ENCODE measurements at places on chromosomes 7 and 10. TPM values are rescaled to one million over a fixed set of nuclear protein-coding genes. Genes with fewer than 3 reads are reported as not detected.

DNA sequence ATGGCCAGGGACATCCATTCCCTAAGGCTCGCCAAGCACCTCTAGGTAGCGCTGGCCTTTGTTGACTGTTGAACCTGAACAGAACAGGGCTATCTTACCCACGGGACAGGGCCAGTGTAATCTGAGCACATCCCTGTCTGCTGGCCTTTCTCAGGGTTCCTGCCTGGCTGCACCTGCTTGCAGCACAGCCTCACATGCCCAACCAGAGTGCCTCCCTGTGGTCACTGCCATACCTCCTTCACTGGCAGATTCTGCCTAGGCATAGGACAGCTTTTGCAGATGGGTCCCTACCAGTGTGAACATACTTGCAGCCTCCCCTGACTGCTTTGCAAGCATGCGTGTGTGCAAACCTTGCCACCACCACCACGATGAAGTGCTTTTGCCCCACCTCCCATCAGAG lies 15.8 kb upstream of the LIPN start:
- no peak for DNase-seq

DNA sequence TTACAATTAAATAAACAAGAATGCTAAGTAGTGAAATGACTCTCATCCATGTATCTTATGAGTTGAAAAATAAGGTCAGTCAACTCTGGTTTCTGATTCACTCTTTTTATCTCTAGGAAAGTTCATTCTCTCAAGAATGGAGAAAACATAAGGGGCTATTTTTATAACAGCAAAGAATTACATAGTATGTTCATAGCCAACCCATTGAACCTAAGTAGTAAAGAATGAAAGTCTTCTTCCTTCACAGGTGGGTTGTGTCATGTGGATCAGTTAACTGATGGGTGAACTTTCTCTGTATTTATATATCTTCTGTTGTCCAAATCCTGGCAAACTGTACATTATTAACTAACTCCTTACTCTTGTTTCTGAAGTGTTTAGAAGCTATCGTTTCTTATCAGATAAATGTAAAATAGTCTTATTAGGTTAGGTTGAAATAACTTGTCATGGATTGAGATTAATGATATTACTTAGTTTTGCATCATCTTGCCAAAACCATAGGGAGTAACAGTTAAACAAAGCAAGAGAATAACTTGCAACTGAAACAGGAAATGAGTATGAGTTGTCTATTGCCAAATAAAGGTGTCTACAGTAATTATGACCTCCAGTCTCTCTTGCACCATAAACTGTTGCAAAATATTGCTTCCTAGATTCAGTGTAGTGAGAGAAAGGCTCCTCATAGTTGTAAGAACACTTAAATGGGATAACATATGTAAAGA lies 86.8 kb downstream of the ANKRD7 start:
- no peak for DNase-seq

GRCh38 chr7:23811540-23811939 lies 101.5 kb downstream of the STK31 start:
- no peak for DNase-seq

GRCh38 chr10:61815496-61815895 lies 86.0 kb upstream of the ARID5B start:
- DNase-seq, result no peak

DNA sequence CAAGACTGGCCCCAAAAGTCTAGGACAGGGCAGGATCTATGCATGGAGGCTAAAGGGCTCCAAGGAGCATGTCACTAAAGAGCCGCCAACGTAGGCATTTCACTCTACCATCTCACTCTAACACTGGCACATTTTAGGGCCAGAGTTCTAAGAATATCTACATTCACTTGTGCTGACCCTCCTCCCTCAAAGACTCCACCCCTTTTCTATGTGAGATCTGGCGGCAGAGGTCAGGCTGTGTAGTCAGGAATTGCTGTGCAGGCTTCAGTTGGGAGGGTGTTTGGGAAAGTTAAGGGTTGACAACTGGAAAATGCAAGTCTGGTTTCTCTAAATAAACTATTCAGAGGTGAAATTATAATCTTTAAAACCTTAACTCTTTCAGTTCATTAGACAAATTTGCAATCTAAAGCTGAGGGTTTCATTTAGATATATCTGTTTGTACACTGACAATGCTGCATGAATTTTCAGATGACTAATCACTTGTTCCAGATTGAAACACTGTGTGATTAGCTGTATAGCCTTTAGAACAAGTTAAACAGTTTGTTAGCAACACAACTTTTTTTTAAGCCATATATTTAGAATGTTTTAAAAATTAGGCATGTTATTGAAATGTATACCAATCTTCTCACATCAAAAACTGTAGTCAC lies 18.2 kb downstream of the LMOD2 start:
- DNase-seq, result no peak

GRCh38 chr10:124928545-124928944 lies 13.4 kb upstream of the ZRANB1 start:
- no peak for DNase-seq

DNA sequence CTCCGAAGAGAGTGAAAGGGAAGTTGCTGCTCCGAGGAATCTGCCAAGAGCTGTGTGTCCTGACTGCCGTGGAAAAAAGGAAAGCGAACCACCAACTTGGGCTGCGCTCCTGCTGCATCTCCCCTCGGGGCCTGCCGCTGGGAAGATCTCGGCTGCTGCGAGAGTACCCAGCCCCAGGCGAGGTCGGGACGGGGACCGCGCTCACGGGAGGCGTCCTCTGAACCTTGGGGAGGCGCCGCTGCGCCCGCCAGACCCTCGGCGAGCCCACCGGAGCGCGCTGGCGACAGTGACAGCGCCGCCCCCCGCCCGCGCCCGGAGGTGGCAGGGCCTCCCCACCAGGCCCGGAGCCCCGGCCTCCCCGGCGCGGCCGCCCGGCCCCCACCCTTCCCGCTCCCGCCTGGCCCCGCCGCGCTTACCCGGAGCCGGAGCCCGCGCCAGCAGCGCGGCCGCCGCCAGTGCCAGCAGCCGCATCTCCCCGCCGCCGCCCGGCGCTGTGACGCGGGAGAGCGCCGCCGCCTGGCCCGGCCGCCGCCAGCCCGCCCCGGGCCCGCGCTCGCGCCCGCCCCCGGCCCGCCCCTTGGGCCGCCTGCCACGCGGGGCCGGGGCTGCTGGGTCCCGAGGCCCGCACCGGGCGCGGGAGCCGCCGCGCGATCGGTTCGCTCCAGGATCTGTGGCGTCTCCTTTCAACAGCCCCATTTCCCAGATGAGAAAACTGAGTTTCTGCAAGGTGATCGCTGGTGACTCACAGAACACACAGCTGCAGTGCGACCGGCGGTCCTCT lies at the start of gene VSTM4:
Gene VSTM4, minus strand, starts transcription at position 508 of the 781 bp plus-strand sequence. Its CDS starts 37 bp downstream, at position 471.
- peak; percentile 61 for DNase-seq

GRCh38 chr10:88901206-88901983 lies 21.4 kb downstream of the STAMBPL1 start:
- DNase-seq, result no peak

DNA sequence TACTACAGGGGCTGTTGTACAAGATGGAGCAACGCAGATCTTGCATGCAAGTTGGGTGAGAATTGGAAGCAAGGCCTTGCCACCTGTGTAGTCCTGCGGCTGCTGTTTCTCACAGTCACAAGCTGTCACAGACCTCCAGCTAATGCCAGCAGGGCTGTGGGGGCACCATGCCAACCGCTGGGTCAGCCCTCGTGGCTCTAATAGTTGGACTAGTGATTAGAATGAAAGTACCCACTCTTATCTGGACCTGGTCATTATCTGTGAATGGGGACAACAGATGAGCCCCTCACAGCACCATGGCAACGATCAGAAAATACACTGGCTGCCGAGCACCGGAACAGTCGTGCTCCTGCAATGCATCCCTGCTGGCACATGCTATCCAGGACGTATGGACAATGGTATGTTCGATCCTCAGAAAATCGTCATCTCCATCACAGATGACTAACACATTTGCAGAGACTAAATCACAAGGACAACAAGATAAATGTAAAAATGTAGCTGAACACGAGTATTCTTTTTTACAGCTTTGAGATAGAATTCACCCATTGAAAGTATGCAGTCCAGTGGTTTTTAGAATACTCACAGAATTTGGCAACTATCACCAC lies 80.4 kb upstream of the CALN1 start:
- DNase-seq, result no peak

DNA sequence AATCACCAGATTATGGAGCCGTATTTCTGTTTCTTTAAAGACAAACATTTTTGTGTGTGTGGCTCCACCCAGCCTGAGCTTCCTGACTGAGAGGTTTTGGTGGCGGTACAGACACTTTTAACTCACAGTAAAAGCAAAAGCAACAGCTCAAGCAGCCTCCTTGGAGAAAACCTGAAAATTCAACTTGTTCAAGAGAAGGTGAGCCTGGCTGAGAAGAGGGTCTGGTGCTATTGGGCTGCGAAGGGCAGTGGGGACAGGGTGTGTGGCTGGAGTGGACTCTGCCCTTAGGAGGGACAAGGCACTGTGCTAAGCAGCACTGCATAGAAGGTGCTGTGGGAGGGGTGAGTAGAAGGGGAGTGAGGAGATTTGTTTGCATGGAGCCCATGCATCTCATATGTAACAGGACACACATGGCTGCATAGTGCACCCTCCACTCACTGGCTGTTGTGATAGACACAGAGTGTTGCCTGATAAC lies at the start of gene GIMAP7:
Gene GIMAP7, plus strand, starts transcription at position 125 of the 475 bp plus-strand sequence. CDS start 5,103 bp downstream, outside the sequence.
- DNase-seq, result no peak

- DNase-seq, result no peak
Measured at GRCh38 chr7:159149488-159149887, 4.8 kb upstream of the VIPR2 start.

DNA sequence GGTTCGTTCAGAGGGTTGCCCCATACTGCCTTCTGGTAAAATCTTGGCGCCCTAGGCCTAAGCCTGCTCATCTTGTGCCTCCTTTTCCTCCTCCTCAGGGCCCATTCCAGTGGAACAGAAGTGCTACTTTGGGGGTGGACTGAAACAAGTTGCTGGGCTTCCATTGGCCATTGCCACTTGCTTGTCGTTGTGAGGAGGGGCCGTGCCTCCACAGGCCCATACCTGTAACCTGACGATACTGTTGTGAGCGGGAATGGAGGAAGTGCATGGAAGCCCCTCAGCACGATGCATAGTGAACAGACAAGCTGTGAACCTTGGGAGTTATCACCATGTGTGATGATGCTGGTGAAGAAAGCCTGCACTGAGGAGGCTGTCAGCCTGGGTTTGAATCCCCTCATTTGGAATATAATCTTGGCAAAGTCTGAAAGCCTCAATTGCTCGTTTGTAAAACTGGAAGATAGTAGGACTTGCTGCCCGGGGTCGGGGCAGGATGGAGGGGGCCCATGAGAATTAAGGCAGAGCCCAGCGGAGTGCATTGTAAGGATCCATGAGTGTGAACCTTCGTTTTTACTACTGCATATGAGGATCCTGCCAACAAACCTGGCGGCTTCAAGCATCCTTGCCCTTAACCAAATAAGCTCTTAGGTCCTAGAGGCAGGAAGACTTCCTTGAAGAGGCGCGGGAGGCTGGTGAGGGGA lies 671 bp upstream of the PAPSS2 start:
- no peak for DNase-seq

DNA sequence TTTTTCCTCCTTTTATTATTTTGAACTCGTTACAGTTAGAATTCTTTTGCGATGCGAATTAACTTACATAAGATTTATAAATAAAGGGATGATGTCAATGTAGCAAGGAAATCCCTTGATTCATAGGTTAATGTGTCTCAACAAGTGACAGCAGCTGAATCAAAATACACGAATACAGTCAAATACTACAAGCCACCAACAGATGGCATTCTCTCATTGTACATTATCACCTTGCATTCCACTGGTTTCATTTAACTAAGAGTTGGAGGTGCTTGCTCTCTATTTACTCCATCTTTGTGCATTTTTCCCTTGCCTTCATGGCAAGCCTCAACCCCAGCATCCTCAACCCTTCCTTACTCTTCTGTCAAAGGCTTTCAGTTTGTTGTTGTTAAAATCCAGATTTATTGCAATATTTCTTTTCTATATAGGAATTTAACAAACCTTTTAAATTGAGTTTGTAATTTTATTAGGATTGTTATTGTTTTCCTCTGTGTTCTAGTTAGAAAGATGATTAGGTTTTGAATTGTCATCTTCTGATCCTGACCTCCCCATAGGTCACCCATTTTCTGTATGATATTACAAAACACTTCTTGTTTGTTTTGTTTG lies 78.3 kb downstream of the SLC25A40 start:
- peak; percentile 31 for DNase-seq

DNA sequence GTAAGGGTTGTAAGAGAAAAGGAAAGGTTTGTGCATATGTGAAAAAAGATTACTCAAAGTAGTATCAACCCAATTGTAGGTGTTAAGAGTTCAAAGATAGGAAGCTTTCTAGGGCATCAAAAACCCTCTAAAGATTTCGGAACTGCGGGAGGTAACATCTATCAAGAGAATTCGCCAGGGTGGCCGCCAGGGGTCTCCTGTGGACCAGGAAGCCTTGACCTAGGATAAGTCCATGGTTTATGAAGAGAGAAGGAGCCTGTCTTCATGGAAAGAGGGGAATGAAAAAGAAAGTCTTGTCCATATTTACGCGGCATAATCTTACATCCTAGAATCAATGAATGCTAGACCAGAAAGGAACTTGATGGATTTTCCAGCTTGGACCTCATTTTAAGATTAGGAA lies 140.7 kb upstream of the CALCR start:
- peak; percentile 57 for DNase-seq

- DNase-seq, result no peak
Measured at GRCh38 chr10:69321865-69322264, 43.6 kb downstream of the HK1 start.

GRCh38 chr10:6501931-6502330 lies 78.1 kb downstream of the PRKCQ start:
- DNase-seq, result no peak

DNA sequence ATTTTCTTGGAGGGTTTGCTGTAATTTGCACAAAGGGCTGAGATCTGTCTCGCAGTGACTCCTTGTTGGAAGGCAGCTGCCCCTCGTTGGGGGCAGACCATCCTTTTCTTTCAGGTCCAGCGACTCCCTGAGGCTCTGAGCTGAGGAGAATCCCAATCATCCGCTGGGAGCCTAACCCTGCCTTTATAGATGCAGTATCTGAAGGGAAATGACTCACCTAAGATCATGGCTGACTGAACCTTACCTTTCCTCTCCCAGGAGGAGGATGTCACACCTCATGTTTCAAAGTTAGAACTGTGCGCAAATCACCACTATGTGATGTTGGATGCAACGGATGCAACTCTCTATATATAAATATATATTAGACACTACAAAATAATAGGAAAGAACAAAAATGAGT lies 36.4 kb upstream of the MXI1 start:
- DNase-seq, result no peak

DNA sequence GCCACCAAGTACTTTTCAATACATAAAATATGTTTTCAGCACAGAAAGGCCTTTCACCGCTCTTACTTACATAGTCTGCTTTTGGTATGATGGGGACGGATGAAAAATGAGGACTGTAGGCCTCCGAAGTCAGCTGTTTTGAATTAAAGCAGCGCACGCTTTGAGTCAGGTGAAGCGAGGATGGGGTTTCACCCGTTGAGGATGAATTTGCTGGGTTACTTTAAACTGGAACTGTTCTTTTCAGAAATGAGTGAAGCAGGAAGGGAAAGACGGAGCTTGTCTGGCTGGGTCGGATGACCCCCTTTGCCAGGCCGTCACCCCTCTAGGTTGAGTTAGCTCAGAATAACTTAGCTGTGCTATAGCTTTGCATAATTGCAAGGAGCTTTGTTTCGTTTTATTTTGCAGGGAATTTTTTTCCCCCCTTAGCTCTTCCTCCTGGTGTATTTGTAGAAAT lies 40.0 kb downstream of the CUX1 start:
- no peak for DNase-seq

GRCh38 chr7:132059141-132059540 lies 502.7 kb upstream of the PODXL start:
- DNase-seq, result no peak

Gene SNX8
- 12.2 TPM for total RNA-seq

Gene TAS2R41
- not detected for total RNA-seq

Gene PLEKHA1
- total RNA-seq, result 15.8 TPM

Gene OSBPL3
- total RNA-seq, result 13.6 TPM

Gene LRMDA
- not detected for total RNA-seq

Gene HABP2
- not detected for total RNA-seq

Gene HIBADH
- 57.0 TPM for total RNA-seq

Gene NXPH1
- not detected for total RNA-seq

Gene HMX3
- 10.8 TPM for total RNA-seq

Data from SJSA1 (cell line).